ENCODE measurements at places on chromosomes 16 and 17.

DNA sequence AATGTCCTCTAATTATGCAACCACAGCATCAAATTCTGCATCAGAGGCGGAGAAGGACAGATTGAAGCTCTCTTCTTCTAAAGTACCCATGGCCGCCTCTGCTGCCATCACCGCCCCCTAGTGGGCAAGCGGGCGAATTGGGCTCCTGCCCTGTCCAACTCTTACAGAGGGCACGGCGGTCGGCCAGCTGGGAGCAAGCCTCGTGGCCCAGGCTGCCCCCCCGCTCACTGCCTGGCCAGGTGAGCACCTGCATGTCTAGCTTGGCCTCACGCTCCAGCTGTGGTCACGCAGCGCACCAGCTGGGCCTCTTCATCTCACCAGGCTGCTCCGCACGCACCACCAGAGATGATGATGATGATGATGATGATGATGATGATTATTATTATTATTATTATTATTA, 146.1 kb upstream of the TOM1L1 start:
- DNase-seq = peak; percentile 65

- DNase-seq = peak; percentile 81
Observed at GRCh38 chr16:15482068-15482747, 47.8 kb downstream of the BMERB1 start.

GRCh38 chr17:48756830-48757251, 28.3 kb upstream of the HOXB13 start:
- no peak for DNase-seq

DNA sequence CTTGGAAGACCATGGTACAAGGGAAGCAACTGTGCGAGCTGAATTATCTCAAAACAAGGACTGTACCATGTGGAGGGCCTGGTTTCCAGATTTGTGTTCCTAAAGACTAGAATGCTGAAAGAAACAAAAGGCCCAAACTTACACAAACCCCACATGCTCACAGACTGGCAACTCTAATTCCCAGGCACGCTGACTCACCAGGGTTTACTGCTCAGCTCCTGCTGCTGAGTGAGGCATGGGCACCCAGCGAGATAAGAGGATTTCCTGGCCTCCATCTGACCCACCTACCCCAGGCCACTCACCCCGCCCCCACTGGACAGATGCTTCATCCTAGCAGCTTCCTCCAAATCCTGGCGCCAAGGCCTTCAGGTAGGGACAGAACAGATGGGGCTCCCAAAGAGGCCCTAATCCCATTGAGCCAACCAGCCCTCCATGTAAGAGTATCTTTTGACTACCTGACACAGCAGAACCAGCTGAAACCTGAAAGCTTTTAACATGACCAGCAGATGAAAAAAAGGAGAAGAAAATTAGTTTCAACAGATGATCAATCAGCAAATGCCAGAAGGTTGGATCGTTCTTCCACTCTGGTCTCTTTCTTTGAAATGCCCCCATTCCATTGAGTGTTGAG, 33.9 kb downstream of the DCUN1D3 start:
- DNase-seq = peak; percentile 28

DNA sequence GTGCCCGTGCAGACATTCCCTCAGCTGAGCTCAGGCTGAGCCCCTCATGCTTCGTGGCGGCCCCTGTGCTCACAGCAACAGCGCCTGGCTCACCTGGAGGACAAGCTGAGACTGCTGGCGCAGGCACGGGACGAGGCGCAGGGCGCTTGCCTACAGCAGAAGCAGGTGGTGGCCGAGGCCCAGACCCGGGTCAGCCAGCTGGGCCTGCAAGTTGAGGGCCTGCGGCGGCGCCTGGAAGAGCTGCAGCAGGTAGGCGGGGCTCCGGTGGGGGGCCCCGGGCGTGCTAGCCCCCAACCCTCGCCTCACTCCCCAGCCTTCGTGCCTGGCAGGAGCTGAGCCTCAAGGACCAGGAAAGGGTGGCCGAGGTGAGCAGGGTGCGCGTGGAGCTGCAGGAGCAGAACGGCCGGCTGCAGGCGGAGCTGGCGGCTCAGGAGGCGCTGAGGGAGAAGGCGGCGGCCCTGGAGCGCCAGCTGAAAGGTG, 1.4 kb upstream of the RAC3 start:
- no peak for DNase-seq
